Cardiac septum (tissue), 1 donor: ENCODE measurements at places on chromosomes 1 and 21. TPM values are rescaled to one million over a fixed set of nuclear protein-coding genes. Genes with fewer than 3 reads are reported as not detected.

CYP2J2 gene
- 160 TPM for total RNA-seq

HSPB7 gene
- 3,889 TPM for total RNA-seq

TEX38 gene
- 0.24 TPM for total RNA-seq

HSD3B1 gene
- total RNA-seq, result not detected

DNA sequence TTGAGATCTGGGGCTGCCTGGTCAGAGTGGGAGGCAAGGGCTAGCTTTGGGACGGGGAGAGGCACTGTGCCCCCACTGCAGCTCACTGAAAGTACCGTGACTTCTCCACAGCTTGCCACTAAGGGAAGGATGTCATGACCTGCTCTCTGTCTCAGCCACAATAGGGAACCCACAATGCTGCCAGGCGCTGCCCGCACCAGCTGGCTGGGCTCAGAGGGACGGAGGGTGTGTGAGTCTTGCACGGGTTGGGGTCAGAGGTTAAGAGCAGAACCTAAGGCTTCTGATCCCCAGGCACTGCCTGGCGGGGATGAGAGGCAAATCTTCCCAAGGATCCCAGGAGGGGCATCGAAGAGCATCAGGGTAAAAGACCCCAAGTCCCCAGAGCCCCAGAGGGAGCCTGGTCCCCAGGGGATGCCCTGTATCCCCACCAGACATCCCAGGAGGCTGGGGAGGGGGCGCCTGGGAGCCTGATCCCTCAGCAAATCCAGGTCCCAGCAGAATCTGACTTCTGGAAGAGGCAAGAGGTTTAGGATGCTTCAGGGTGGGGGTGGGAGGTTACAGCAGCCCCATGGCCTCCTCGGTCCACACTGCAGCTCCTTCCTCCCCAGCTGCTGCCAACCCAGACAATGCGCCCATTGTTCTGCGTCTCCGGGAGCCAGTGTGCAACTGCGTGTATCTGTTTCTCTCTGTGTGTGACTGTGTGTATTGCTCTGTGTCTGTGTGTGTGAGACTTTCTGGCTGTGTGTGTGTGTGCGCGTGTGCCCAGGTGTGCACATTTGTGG is 2.0 kb upstream of the MARCKSL1 start:
- no peak for DNase-seq

GRCh38 chr1:154886281-154887015 is 16.4 kb upstream of the KCNN3 start:
- peak; percentile 60 for DNase-seq

DNA sequence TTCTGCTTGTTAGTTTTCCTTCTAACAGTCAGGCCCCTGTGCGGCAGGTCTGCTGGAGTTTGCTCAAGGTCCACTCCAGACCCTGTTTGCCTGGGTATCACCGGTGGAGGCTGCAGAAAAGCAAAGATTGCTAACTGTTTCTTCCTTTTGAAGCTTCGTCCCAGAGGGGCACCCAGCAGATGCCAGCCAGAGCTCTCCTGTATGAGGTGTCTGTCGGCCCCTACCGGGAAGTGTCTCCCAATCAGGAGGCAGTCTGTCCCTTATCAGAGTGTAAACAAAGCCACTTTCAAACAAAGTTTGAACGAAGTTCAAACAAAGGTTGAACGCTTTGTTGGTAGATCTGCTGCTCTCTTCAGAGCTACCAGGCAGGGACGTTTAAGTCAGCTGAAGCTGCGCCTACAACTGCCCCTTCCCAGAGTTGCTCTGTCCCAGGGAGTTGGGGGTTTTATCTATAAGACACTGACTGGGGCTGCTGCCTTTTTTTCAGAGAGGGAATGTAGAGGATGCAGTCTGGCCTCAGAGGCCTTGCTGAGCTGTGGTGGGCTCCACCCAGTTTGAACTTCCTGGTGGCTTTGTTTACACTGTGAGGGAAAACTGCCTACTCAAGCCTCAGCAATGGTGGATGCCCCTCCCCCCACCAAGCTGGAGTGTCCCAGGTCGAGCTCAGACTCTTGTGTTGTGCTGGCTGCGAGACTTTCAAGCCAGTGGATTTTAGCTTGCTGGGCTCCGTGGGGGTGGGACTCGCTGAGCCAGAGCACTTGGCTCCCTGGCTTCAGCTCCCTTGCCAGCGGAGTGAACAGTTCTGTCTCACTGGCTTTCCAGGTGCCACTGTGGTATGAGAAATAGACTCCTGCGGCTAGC is 401.8 kb downstream of the SRGAP2C start:
- no peak for DNase-seq

GRCh38 chr1:2602311-2602835 is 15.8 kb downstream of the PRXL2B start:
- DNase-seq, result peak; percentile 44

GRCh38 chr1:69328186-69328585 is 239.5 kb upstream of the LRRC7 start:
- no peak for DNase-seq

DNA sequence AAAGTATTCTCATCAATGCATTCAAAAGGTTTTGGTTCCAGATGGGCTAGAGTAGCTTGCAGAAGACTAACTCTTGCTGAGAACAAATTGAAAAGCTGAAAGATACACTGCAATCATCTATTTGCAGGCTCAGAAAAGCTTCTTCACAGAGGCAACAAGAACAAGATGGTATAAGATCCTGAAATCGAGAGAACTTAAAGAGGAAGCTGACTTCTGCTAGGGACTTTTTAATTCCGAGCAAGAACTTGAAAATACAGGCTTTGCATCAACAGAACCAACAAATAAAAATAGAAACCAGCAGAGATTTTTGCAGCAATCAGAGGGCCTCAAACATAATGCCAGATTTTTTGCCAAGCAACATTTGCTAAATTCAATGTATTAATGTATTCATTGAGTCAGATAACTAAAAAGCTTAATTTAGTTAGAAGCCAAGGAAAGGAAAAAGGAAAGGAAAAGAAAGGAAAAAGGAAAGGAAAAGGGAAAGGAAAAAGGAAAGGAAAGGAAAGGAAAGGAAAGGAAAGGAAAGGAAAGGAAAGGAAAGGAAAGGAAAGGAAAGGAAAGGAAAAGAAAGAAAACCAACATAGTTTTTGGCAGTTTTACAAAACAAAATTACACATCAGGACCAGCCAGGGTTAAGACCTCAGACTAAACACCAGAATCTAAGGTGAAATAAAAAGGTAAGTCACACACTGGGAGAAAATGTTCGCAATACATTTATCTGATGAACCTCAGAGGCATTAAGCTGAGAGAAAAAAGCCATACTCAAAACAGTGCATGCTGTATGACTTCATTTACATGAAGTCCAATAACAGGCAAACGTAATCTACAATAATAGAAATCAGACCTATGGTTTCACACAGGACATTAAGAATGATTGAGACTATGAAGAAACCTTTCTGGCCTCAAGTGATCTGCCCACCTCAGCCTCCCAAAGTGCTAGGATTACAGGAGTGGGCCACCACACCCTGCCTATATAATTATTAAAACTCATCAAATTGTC is 42.6 kb downstream of the FAF1 start:
- no peak for DNase-seq

GRCh38 chr1:36782085-36782484 is 252.2 kb downstream of the GRIK3 start:
- no peak for DNase-seq
